Activated CD4-positive, alpha-beta T cell treated with anti-CD3 and anti-CD28 coated beads for 4 hours (primary cell): ENCODE measurements at places on chromosomes 5 and 9.

- DNase-seq, result no peak
Measured at GRCh38 chr9:99130069-99130468, 25.2 kb downstream of the TGFBR1 start.

- no peak for DNase-seq
Measured at GRCh38 chr5:132342291-132343180, 27.0 kb upstream of the SLC22A5 start.

GRCh38 chr9:75918154-75918553, 27.7 kb downstream of the PCSK5 start:
- no peak for DNase-seq

DNA sequence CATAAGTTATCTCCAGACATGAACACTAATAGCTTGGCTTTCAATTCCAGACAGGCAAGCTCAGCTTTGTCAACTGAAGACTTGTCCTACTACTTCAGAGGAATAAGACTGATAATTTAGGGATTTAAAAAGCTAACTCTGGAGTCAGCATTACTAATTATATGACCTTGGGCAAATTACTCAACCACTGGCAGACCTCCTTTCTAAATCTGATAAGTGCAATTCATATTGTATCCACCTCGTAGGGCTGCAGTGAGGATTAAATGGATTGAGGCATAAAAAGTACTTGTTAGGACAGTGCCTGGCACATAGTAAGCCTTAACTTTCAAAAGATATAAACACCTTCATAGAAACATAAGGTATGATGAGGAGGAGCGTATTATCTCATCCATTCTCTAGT, 104.4 kb downstream of the KLHL3 start:
- DNase-seq, result no peak

GRCh38 chr9:133027134-133027533, 3.7 kb upstream of the GTF3C5 start:
- DNase-seq, result no peak

DNA sequence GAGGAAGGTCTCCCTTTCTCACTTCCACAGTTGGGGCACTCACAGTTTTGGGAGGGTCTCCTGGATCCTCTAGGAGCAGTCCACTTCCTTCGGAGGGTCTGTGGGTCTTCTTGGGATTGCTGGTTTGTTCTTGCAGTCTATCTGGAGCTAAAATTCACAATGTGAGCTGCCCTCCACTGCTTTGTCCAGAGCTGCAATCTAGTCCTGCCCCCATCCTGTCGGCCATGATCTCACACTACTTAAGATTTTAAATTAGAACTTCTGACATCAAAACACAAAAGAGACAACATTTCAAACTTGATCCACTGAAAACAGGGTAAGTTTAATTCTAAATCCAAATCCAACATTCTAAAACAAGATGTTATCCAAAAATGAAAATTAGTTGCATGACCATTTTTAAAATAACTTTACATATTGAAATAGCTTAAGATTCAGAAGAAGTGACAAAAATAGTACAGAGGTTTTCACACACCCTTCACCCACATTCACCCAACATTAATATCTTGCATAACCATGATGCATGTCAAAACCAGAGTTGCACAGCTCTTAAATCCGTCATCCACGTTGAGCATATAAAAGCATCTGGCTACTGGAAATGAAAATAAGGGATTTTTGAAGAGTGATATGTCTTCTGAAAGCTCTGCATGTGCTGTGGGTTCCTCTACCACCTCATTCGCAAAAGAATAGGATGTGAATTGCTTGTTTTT, 113.7 kb upstream of the EPB41L4A start:
- DNase-seq, result no peak

DNA sequence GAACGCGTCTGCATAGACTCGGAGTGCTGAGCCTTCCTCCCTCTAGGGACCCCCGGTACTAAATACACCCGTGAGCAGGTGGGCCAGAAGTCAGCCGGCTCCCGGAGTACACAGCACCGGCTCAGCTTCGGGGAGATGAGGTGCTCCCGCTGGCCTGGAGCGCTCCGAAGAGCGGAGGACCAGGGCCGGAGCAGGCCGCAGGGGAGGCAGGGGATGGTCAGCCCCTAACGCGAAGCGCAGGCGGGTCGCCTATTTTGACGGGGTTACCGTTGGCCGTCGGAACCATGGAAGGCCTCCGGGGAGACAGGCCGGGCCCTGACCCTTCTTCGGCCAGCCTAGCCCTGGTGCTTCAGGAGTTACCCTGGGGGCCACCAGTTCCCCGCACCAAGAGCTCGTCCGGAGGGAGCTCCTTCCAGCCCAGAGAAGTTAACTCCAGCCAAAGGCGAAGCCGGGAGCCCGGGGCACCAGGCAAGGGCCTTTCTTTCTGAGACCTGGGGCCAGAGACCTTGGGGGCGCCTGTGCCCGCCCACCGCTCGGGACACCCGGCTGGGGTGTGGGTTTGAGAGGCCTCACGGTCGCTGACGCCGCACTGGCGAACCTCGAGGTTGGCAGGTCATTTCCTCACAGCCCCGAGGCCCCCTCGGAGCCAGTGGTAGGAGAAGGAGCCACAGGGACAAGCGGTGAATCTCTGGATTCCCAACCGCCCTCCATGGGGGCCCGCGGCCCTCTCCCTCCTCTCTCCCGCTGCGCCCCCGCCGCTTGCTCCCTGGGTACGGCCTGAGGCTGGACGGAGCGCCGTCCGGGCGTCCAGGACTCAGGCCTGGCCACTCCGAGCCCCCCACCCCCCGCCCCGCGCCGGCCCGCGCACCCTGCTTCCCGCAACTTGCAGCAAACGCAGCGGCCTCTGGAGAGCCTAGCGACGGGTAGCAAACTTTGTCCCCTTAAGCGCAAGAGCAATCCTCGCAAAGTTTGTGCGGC, 3.4 kb upstream of the IRX4 start:
- no peak for DNase-seq
